Effector CD4-positive, alpha-beta T cell (primary cell): ENCODE measurements at places on chromosomes 1 and 21.

GRCh38 chr1:31786366-31787060 is 22.4 kb upstream of the ADGRB2 start:
- DNase-seq: no peak

- DNase-seq: no peak
These were observed 127.2 kb upstream of the GREM2 start for GRCh38 chr1:240739139-240739538.

DNA sequence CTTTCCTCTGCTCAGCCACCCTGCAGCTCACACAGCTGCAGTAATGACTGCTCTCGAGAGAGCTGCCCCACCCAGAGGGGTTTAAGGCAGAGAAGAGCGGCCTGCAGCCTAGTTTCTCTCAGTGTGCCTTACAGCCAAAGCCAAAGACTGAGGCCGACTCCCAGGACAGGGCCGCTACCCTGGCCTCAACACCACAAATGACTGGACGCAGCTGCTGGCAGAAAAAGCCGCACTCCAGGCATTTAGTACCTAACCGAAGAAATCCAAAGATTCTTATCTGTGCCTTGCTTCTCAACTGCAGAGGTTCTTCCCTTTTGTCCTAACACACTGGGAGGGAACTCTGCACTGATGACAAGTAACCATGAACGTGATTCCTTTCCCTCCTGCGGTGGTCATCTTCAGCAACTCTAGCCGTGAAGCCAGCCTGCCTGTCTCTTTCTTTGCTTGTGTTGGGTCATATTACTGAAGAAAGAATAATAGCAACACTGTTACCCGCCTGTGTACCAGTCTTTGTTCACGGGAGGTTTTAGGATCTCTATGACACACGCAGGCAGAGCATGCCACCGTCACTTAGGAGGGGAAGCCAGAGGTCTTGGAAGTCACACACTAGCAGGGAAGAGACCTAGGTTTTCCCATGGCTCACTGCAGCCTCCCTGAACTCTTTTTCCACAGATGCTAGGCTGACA is 202.7 kb downstream of the RHOU start:
- no peak for DNase-seq

- DNase-seq: no peak
These were observed 21.7 kb downstream of the RHBG start for GRCh38 chr1:156390469-156391365.

DNA sequence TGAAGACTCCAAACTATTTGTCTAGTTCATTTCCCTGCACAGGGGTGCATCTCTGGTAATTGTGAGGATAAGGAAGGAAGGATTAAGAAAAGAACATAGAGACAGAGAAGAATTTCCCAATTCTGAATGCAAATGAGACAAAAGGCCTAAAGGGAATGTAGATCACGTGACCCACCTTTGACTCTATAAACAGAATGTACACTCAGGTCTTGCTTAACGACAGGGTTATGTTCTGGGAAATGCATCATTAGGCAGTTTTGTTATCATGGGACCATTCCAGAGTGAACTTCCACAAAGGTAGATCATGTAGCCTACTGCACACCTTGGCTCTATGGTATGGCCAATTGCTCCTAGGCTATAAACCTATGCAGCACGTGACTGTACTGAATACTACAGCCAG is 252.3 kb upstream of the ZP4 start:
- DNase-seq: no peak

DNA sequence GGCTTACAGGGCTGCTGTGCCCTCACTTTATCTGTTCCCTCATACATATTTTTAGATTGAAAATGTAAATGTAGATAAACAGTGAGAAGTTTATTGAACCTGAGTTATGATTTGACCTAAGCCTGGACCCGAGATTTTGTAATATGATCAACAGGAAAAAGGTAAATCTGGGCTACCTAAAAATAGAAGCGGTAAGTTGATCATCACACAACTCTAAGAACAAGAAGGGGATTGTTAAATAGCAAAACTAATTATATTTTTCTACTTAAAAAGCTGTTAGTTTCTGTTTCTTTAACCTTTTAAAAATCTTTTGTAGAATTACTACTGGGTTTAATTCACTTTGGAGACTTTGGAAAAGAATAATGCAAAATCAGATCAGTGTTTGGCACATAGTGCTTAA is 35.6 kb downstream of the CAMTA1 start:
- no peak for DNase-seq

DNA sequence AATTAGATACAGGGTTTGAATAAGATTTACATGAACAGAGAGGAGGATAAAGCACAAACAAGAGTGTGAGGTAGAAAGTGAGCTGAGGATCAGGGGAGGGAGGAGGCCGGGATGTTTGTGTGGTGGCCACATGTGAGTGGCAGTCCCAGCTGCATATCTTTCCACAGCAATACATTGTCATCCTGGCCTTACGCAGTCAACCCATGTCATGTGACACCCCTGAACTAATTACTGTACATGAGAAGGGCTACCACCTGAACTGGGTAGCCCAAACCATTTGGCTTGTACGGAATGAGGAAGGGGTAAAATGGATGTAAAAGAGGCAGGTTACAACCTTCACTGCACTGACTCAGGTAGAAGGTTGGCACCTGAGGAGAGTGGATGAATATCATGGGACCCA is 4.2 kb downstream of the SLAMF7 start:
- no peak for DNase-seq

- no peak for DNase-seq
These were observed 146.1 kb upstream of the FGGY start for GRCh38 chr1:59150577-59151386.

GRCh38 chr1:225480825-225481434 is 53.1 kb upstream of the LBR start:
- peak; percentile 21 for DNase-seq

- DNase-seq: no peak
These were observed 53.0 kb upstream of the PRELP start for GRCh38 chr1:203422656-203423055.

DNA sequence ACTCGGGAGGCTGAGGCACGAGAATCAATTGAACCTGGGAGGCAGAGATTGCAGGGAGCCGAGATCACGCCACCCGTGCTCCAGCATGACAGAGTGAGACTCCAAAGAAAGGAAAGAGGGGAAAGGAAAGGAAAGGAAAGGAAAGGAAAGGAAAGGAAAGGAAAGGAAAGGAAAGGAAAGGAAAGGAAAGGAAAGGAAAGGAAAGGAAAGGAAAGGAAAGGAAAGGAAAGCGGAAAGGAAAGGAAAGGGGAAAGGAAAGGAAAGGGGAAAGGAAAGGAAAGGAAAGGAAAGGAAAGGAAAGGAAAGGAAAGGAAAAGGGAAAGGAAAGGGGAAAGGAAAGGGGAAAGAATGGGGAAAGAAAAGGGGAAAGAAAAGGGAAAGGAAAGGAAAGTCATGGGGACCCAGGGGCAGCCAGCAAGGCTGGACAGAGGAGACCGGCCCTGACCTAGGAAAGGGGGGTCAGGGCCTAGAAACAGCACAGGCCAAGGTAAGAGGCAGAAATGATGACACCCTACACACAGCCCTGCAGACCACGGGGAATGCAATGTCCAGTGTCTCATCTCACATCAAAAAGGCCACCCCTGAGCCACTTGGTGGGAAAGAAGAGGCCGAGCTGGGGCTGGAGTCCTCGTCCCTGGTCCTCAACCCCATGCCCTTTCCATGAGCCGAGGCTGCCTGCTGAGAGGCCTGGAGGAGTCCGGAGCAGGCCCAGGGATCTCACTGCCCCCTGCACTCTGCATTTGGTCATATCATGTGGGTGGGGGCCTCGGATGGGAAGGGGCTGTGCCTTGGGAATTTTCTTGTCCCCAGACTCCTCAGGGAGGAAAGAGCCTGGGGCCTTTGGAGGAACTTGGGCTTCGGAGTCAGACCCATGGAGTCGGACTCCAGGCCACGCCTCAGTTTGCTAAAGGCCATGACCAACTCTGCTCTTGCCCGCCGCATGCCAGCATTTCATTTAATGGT is 18.8 kb upstream of the LAPTM5 start:
- DNase-seq: no peak

DNA sequence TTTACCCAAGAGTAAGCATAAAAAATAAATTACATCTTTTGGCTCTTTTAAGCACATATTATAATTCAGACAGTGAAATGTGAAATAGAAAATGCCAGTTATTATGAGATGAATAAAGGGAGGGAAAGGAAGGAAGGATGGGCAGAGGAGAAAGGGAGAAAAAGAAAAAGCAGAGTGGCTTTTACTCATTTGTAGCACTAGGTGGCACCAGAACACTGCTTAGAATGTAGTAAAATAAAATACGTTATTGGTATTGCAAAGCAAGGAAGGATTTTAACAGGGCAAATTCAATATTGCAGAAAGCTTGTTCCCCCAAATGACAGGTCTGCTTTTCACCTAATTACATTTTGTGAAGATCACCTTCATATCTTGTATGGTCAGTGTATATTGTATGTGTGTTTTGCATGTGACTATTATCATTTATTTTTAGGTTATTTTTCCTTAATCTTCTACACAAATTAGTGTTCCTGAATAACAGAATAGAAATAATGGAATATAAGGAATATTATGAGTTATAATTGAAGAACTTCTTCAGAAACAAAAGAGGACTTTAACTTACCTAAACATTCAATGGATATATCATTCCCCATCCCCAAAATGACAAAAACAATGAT is 9.1 kb upstream of the PCNX2 start:
- DNase-seq: no peak

- no peak for DNase-seq
These were observed 69.1 kb downstream of the KCNJ15 start for GRCh38 chr21:38325731-38326420.

DNA sequence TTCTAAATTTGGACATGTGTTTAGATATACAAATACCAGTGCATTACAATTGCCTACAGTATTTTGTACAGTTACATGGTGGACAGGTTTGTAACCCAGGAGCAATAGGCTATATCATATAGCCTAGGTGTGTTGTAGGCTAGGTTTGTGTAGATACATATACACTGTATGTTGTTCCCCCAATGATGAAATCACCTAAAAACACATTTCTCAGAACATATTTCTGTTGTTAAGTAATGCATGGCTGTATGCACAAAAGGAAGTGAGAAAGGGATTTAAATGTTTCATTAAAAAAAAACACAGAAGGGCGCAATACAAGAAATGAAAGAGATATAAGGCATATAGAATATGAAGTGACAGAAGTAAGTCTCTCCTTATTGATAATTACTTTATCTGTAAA is 32.0 kb downstream of the S100B start:
- DNase-seq: no peak

GRCh38 chr1:43931711-43932660 is 1.6 kb upstream of the ARTN start:
- DNase-seq: no peak

DNA sequence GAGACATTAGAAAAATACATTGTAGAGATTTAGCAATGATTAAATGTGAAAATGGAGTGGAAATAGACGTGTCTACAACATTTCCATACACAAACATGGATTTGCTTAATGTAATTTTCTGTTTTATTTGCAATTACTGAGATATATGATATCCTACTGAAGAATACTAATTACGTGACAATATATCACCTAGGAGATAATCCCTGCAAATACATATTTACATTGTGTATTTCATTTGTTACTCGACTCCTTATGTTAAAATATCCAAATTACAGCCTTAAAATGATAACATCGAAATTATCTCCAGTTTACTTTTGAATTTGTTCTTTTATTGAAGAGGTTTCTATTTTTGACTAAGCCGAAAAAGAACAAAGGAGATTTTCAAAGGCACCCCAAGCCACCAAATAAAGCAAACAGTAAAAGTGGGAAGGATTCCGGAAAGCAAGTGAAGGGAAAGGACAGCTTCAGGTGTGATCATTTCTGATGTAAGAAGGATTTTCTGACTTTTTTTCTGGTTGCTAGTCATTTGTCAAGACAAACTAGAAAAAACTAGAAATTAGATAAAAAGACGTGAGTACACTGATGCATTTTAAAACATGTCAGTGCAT is 7.9 kb downstream of the LHX4 start:
- no peak for DNase-seq

GRCh38 chr1:170010443-170010842 is 64.1 kb downstream of the KIFAP3 start:
- DNase-seq: no peak

GRCh38 chr1:217456261-217456660 is 174.6 kb downstream of the GPATCH2 start:
- DNase-seq: no peak

- no peak for DNase-seq
These were observed 44.3 kb downstream of the CD34 start for GRCh38 chr1:207866471-207867135.

- no peak for DNase-seq
These were observed 40.3 kb downstream of the MAP10 start for GRCh38 chr1:232845406-232845955.

GRCh38 chr21:26519142-26519541 is 53.9 kb downstream of the CYYR1 start:
- no peak for DNase-seq

DNA sequence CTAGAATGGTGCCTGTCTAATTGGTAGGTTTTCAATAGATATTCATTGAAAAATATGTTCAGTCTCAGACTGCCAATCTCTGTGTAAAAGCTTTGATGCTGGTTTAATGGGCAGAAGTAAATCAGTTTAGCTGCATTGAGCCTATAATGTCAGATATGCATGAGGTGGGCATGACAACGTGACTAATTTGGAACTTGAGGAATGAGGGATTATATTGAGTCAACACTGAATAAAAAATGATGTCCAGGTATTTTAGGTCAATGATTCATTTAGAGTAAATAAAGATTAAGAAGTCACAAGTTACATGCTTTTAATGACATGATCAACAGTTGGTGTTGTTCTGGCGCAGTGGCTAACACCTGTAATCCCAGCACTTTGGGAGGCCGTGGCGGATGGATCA is 3.0 kb downstream of the WDR3 start:
- DNase-seq: no peak

DNA sequence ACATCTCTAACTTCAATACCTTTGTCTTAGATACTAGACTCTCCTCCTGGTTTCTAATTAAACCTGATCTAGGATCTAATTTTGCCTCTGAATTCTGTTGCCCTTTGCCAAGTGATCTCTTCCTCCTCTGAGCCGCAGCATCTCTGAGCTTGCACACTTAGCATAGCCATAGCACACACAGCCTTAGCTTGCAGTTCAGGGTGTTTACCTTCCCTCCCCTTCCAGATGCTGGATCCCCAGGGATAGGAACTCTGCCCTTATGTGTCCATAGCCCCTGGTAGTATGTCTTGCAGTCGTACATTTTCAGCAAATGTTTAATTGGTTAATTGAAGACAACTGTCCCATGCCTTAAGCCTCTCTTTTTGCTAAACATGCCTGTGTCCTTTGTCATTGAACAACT is 30.3 kb downstream of the SELL start:
- no peak for DNase-seq

GRCh38 chr1:25568834-25569596 is 25.6 kb downstream of the LDLRAP1 start:
- DNase-seq: no peak

DNA sequence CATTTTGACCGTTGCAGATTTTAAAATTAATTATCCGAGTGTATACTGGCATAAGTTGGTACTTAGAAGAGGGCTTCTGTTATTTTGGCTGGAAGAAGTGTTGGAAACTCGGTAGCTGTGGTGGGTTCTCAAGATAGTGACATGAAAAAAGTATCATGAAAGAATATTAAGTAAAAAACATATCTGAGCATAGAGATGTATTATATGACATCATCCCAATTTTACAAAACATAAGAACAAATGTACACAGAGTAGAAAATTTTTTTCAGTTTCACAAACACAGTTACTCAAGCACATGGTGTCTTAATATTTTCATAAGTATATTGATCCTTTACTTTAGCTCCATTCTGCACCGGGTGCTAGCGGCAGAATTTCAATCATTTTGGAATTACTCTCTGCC is 684 bp downstream of the IFI16 start:
- no peak for DNase-seq
